Stimulated activated memory B cell treated with anti-CD40 and anti-IgM and Interleukin-4, amounts not matched to agents 10 μg/mL and 1 μg/mL and 100 μg/mL, for 72 hours (primary cell): ENCODE measurements at places on chromosomes 1 and 21.

DNA sequence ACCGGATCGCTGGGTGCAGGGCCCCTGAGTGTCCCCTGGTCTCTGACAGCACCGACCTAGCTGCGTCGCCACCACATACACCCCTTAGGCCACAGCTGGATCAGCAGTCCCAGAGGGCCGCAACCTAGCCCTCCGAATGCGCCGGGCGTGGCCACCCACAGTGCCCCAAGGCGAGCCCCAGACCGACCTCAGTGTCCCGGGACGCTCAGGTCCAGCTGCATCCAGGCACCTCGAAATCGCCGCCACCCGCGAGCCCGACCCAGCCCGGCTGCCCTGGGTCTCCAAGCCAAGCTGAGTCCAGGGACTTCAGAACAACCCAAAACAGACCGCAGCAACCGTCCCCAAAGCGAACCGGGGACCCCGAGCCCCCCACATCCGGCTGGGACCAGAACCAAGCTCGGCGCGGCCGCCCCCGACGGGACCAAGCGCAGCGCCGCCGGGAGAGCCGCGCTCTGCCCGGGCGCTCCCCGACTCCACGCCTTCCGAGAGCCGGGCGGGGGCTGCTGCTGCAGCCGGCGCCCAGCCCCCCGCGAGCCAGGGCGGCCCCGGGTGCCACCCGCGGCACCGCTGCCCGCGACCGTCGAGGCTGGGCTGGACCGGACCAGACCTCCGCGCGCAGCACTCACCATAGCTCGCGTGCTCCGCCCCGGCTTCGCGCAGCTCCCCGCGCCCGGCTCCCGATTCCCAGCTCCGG, 54.6 kb upstream of the ECE1 start:
- peak; percentile 67 for ATAC-seq

DNA sequence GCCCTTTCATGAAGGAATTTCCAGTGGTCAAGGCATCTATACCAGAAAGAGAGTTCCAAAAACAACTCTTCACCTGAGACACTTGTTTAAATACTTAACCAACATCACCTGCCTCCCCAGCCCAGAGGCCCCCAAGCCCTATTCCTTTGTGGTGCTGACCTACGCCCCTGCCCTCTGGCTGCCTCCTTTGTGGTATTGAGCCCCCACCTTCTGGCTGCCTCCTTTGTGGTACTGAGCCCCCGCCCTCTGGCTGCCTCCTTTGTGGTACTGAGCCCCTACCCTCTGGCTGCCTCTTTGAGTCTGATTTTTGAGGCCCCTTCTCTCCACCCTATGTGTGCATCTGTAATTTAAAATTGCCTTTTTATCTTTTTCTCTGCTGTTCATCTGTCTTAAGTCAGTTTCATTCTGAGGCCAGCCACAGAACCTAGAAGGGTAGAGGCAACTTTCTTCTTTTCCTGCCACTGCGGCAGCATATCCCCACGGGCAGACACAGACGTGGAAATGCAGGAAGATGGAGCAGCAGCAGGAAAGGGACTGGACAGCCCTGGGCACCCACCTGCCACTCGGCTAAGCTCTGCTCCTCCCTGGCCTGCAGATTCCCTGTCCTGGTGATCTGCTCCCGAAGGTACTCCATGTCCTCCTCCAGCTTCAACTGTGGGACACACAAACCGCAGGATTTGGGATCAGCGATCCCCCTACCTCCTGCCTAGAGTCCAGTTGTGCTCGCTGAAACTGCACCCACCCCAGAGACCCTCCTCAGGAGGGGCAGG, 3.2 kb downstream of the TRIM17 start:
- no peak for ATAC-seq

- ATAC-seq, result no peak
Observed at GRCh38 chr1:201941420-201942128, 4.8 kb downstream of the LMOD1 start.

DNA sequence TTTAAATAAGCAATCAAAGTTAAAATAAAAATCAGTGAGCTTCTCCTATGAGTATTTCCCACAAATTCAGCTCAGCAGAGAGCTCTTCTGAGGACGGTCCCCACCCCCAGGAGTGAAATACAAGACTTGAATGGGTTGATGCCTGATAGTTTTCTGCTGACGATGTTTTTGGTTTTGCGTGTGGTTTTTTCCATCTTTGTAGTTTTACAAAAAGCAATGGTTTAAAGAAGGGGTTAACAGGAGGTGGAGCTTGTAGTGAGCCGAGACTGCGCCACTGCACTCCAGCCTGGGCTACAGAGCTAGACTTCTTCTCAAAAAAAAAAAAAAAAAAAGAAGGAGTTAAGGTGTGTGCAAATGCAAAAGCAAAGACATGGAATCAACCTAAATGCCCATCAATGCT, 171.7 kb upstream of the COA6 start:
- no peak for ATAC-seq

GRCh38 chr1:15700508-15700907, 16.4 kb downstream of the PLEKHM2 start:
- ATAC-seq, result no peak

- ATAC-seq, result no peak
Observed at GRCh38 chr1:218739426-218739825, 394.3 kb downstream of the TGFB2 start.

DNA sequence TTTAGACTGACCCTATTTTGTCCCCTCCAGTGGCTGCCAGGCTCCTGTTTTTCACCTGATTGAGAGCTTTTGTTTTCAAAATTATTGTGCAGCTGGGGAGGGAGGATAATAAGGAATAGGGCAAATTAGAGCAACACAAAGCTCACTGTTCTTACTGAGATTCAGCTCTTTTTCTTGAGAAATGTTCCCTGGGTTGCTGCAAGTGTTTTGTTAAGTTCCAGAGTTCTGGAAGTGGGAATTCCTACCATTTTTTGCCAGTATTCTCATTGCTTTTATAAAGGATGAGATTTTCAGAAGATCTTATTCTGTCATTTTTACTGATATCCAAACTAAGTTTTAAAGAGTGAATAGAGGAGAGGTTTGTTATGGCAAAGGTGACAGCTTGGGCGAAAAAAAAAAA, 417.7 kb downstream of the SIPA1L2 start:
- ATAC-seq, result no peak

- ATAC-seq, result no peak
Observed at GRCh38 chr1:177209357-177209756, 38.6 kb downstream of the BRINP2 start.
